ENCODE measurements at places on chromosomes 6 and 20. TPM values are rescaled to one million over a fixed set of nuclear protein-coding genes. Genes with fewer than 3 reads are reported as not detected.

GRCh38 chr6:170436209-170436809 is 116.8 kb downstream of the PSMB1 start:
- no peak for DNase-seq

PRDM13 gene
- not detected for polyA plus RNA-seq

GRCh38 chr6:39403304-39403703 is 80.8 kb upstream of the KCNK16 start:
- no peak for DNase-seq

DNA sequence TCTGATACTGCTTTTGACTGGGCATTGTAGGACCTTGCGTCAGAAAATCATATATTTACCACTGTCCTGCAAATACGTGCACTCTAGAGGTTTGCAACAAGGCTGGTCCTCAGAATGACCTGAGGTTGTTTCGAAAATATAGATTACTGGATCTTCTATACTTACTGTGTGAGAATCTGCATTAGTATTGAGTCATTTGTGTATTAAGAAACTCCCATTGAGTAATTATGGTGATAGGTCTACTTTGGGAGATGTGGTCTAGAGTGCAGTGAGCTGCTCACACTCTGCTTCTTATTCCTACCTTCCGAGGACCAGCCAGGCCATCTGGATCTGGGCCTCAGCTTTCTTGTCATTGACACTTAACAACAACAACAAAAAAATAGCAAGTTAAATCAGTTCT is 9.6 kb downstream of the KLHL32 start:
- DNase-seq, result no peak

GRCh38 chr6:111792241-111792640 is 81.0 kb downstream of the FYN start:
- no peak for DNase-seq

SAMD3 gene
- 1.5 TPM for polyA plus RNA-seq
